ENCODE measurements at places on chromosomes 7 and 10.

DNA sequence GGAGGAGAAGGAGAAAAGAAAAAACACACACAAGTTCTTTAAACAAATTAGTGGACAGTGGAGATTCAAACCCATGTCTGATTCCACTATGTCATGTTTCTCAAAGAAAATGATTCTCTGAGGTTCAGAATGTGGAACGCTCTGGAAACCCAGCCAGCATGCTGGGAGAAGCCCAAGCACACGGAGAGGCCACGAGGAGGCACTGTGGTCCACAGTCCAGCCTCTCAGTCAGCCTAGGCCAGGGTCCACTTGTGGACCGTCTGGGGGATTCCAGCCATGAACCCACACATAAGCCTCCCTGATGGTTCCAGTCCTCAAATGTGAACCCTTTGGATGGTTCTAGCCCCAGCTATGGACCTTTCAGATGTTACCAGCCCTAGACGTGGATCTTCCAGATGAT lies 73.4 kb downstream of the CAV1 start:
- DNase-seq = no peak

DNA sequence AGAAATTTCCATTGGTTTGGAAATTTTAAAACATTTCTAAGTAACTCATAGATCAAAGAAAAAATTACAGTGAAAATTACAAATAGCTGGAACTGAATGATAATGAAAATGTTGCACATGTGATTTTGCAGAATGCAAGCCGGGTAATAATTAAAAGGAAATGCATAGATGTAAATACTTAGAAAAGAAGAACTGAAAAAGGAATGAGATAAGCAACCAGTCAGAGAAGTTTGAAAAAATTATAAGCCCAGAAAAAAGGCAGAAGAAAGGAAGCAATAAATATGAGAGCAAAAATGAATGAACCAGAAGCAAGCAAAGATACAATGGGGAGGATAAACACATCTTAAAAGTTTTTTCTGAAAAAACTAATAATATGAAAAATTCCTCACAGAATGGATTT lies 3.2 kb upstream of the TMEM273 start:
- no peak for DNase-seq

GRCh38 chr7:65404020-65404419 lies 30.4 kb downstream of the ZNF92 start:
- no peak for DNase-seq

- peak; percentile 37 for DNase-seq
Observed at GRCh38 chr7:77330169-77330882, 85.8 kb downstream of the GSAP start.

- no peak for DNase-seq
Observed at GRCh38 chr7:51067757-51068156, 248.9 kb downstream of the COBL start.

DNA sequence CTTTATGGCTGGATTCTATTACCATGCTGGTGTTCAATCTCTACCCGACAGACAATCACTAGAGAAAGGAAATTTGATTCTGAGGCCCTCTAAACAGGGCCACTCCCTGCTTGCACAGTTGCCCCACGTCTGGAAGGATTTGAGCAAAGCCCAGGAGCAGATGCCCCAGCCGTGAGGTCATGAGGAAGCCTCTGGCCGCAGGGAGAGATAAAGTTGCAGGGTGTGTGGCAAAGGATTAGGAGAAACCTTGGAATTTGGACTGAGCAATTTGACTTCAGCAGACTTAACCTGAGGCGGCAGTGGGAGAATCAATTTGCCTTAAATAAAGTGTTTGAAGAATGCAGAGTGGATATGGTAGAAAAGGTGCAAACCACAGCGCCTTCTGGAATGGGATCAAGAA lies 40.2 kb upstream of the KLF6 start:
- no peak for DNase-seq

DNA sequence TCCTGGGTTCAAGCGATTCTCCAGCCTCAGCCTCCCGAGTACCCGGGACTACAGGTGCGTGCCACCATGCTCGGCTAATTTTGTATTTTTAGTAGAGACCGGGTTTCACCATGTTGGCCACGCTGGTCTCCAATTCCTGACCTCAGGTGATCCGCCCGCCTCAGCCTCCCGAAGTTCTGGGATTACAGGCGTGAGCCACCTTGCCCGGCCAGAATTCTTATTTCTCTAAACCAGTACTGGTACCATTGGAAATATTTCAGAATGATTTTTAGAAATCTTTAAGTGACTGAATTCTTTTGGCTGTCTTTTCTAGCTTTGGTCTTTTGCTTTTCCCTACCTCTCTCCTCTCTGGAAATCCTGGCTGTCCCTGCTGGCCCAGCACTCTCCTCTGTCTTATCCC lies 2.8 kb downstream of the GNAI1 start:
- DNase-seq = no peak

DNA sequence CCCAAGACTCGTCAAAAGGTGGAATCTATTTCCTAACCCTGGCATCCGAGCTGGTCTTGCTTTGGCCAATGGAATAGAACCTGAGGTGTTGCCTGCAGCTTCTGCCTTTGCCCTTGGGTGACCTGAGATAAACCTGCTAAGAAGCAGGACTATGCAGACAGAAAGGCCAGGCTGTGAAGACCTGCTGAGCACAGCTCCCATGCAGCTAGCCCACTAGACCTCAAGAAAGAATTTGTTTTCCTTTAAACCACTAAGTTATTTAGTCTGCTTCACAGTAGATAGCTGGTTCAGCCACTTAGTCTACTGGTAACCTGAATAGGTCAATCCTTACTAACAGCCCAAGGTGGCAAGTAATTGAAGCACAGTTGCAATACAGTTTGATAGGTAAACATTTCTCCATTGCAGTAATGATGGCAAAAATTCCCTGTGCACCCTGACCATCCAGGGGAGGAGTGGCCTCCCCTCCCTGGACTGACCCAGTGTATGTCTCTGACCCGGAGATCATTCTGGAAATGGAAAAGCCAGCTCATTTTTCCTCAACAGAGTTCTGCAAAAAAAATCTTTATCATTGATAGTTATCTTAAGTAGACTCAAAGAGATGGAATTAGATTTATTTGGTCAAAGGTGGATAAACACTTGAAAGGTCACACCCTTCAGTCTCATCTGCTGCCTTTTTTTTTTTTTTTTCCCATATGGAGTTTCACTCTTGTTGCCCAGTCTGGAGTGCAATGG lies 20.0 kb downstream of the TNS3 start:
- DNase-seq = no peak

GRCh38 chr10:133010095-133010842 lies 67.9 kb upstream of the CFAP46 start:
- no peak for DNase-seq

DNA sequence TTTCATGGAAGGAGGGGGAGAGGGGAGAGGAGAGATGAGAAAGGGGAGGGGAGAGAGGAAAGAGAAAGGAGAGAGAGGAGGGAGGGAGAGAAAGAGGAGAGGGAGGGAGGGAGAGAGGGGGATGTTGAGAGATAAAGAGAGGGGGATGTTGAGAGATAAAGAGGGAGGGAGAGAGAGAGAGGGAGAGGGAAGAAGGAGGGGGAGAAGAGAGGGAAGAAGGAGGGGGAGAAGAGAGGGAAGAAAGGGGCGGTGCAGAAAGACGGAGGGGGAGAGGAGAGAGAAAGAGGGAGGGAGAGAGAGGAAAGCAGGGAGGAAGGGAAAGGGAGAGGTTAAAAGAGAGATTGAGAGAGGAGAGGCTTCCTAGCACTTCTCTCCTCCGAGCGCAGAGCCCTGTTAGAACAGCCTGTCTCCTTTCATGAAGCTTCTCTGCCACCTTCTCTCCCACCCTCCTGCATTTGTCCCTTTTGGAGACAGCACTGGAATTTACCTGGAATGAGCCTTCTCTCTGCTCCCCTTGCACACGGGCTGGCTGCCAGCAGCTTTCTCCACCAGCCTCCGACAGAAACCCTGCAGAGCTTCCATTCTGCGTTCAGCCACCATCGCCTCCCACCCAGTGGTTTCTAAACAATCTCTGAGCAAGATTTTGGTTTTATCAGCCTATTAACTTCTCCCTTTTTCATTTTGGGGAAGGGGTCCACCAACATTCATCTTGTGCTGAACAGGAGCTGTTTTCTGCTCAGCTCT lies 74.0 kb upstream of the CARD11 start:
- DNase-seq = peak; percentile 35

- DNase-seq = peak; percentile 44
Observed at GRCh38 chr10:78028438-78029268, 662 bp downstream of the POLR3A start.

- no peak for DNase-seq
Observed at GRCh38 chr7:94710256-94710655, 54.3 kb upstream of the SGCE start.

DNA sequence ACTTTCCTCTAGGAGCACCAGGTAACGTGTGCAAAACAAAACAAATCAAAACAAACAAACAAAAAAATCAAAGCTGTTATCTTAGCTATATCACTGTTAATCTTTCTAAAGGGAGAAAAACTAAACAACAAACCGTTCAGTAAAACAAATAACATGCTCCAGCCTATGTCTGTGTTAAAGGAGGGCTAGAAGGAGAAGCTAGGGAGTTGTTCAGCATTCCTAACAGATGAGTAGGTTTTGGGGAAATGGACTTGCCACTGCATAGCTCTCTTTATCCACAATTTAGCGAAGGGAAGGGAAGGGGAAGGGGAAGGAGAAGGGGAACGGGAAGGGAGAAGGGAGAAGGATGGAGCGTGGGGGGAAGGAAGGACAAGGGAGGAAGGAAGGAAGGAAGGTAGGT lies 134.2 kb upstream of the AKR1E2 start:
- DNase-seq = no peak

DNA sequence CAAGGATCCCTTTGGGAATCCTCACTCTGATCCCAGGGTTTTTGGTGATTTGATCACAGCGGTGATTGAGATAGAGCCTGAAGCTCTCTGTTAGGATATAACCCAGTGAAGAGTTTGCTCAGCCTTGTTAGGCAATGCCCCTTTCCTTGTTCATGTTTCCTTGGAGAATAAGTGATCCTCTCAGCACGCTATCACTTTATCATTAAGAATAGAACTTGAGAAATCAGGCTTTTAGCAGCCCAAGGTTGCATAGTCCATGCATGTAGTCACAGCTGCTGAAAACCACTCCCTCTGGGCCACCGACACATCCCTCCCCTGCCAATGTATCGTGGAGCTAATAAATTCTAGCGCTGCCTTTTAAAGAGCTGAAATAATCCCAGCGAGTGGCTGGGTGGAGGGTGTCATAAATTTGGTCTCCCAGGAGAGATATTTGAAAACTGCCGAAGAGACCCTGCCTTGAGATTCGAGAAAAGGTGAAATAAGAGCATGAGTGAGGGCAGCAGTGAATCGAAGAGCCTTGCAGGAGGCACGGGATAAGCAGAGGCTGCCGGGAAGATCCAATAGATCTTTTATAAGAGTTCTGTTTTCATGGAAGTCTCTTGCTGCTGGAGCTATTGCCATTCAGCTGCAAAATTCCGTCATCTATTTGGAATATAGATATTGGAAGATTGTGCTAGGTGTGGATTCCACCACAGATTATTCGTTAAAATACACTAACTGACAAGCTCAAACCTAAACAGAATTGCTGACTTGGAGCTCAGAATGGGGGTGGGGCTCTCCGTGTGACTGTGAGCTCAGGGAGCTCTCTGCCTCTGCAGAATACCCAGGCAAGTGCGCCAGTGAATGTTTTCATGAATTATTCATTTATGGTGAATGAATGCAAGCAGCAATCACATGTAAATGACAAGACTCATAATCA lies 249.8 kb downstream of the TRIL start:
- no peak for DNase-seq

DNA sequence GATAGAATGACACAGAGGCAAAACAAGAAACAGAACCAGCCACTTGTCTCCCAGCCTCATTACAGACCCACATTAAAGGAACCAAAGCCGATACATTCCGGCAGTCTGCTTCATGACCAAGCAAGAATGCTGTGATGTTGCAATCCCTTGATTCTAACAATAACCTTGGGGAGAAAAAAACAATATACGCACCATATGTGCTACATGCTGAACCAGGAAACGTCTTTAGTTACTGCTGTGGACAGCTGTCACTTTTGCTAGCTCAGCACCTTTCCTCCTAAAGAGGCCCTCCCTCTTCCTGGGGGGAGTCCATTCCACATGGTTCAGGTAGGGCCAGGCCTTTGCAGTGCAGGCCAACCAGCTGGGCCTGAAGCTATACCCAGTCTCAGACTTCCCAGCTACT lies 79.1 kb downstream of the PRTFDC1 start:
- DNase-seq = no peak

GRCh38 chr7:139680676-139681462 lies 96.9 kb downstream of the HIPK2 start:
- DNase-seq = peak; percentile 49

GRCh38 chr10:5944389-5945189 lies 32.8 kb downstream of the IL15RA start:
- DNase-seq = no peak

DNA sequence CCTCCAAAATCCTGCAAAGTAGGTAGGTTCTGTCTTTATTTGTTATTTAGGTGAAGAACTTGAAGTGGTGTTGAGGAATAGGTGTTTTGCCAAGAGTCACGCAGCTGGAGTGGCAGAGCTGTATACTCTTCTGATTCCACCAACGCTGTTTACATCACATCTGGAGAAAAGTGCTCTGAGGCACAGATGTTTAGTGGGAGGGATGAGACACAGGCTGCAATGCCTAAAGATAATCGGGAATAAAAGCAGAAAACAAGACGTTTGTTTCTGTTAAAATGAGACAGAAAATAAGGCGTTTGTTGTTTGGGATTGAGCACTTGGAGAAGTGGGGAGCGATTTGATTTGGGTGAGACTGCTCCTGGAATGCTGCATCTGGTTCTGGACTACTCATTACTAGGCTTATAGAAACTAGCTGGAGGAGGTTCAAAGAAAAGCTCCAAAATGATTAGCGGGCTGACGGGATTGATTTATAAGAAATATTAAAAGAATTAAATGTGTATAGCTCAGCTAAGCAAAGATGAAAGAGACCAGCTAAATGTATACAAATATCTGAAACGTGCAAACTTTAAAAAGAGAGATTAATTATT lies 54.3 kb downstream of the TRUB1 start:
- no peak for DNase-seq

DNA sequence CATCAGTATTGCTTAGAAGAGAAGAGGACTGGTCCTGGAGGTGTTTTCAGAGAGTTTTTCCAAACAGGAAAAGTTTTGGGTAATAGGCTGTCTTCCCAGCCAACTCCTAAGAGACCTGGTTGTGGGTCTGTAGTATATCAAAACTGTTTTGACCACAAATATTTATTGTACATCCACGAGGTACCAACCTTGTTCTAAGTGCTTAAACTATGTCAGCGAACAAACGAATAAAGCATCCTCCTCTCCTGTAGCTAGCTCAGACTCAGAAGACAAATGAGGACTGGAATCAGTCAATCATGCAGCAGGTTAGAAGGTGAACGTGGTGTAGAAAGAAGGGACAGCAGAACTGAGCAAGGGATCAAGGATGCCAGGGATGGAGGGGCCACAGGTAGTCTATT lies 61.6 kb upstream of the MKI67 start:
- DNase-seq = no peak

- no peak for DNase-seq
Observed at GRCh38 chr7:121945480-121946236, 72.7 kb downstream of the PTPRZ1 start.

- DNase-seq = peak; percentile 65
Observed at GRCh38 chr7:98870121-98870651, 372 bp upstream of the TMEM130 start.

GRCh38 chr10:57202356-57202755 lies 841.3 kb upstream of the ZWINT start:
- no peak for DNase-seq
